ENCODE measurements at places on chromosomes 16 and 17. TPM values are rescaled to one million over a fixed set of nuclear protein-coding genes. Genes with fewer than 3 reads are reported as not detected.

IL34 gene
- polyA plus RNA-seq: 4.7 TPM

DNA sequence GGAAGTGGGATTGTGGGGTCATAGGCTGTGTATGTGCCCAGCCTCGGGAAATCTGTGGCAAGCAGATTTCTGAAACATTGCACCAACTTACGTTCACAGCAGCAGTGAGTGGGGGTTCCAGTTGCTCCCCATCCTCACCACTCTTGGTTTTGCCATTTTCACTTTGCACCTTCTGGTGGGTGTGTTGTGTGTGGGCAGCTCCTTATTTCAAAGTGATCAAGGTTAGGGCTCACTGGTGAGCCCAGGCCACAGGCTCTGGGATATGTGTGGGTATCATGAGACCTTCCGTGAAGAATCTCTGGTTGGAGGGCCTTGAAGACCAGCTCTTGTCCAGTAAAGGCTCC is 29.5 kb upstream of the PRM1 start:
- DNase-seq: no peak

DNA sequence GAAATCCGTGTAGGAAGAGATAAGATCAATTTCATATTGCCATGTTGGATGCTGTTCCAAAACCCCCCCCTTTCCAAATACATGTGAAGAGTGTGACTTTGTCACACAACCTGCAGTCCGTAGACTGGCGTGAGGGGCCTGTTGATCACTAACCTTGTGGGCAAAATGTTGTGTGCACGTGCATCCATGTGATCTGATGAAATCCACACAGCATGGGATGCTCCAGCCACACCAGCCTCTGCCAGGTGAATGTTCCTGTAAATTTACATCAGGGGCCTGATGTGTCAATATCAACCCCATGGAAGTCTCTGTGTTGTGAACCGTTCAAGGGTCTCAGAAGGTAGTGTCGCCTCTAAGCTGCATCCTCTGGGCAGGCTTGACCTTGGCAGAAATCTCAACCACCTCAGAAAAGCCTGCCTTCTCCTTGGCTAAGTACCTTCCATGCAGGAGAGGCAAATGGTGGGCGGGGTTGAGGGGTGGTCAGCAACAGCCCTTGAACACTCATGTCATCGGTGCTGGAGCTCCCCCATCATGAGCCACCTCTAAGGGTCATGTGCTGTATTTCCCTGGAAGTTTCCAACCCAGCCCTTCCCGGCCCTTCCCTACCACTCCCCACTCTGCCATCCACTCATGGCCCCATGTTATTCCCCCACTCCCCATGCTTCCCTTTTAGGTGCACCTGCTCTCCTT is 78.2 kb upstream of the DNAH17 start:
- DNase-seq: no peak

DNA sequence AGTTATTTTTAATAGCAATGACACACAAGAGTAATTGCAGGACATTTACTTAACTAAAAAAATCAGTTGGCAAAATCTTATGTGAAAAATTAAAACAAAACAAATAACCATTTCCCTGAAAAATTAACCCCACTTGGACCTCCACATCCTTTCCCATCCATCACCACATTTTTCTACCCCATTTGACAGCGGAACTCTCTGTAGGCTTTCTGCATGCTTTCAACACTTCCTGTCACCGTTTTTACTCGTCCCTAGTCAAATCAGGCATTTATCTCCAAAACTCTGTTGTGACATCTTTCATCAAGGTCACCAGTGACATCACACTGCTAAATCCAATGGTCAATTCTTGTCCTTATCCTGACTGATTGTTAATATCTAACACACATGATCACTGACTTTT is 27.5 kb downstream of the KCNJ16 start:
- DNase-seq: no peak

DNA sequence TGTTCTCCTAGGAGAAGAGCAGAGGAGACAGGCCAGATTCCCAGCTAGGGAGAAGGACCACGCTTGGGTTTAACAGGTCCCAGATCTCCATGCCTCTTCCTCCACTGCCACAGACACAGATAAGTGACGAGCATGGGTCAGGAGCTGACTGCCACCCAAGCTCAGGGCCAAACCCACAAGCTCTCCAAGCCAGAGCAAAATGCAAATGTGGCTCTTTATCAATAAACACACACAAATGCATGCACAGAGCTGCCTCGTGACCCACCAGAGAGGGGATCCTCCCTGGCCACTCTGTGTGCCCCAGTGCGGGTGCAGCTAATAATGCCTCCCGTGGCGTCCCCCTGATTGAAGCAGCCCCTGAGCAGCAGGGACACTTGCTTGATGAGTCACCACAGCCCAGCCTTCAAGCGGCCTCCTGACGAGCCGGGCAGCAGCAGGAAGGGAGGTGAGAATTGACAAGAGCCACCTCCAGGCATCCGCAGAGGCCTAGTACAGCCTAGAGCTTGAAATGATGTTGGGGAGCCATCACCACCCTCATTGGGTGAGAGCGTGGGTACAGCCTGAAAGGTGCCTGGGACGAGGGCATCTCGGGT is 143.9 kb downstream of the CCDC182 start:
- no peak for DNase-seq

GRCh38 chr16:10737068-10737625 is 6.5 kb upstream of the NUBP1 start:
- DNase-seq: no peak

CAVIN1 gene
- polyA plus RNA-seq: 47.0 TPM

DNA sequence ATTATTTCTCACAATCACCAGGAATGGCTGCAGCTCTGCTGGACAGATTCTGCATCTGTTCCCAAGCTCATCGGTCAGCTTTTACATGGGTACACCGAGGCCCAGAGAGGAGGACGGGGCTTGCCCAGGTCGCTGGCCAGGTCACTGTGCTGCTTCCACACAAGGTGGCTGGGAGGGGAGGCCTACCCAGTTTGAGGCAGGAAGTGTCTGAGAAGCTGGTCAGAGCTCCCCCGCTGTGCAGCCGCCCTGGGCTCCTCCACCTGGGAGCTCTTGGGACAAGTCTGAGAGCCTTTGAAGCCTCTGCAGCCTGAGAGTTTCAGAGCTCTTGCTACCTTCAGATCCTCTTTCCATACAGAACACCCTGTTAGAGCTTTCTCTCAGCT is 143.3 kb downstream of the CLEC16A start:
- no peak for DNase-seq
